ENCODE measurements at places on chromosomes 2 and 18.

GRCh38 chr2:158346032-158346431 lies 110.5 kb downstream of the CCDC148 start:
- DNase-seq = no peak

DNA sequence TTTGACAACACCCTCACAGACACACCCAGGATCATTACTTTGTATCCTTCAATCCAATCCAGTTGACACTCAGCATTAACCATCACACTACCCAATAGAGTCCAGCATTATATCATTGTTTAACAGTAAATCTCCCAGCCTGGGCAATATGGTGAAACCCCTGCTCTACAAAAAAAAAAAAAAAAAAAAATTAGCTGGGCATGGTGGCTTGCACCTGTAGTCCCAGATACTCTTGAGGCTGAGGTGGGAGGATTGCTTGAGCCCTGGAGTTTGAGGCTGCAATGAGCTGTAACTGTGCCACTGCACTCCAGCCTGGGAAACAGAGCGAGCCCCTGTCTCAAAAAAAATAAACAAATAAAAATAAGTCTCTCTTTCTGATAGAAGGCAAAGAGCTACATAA lies 304.0 kb downstream of the STK39 start:
- no peak for DNase-seq

DNA sequence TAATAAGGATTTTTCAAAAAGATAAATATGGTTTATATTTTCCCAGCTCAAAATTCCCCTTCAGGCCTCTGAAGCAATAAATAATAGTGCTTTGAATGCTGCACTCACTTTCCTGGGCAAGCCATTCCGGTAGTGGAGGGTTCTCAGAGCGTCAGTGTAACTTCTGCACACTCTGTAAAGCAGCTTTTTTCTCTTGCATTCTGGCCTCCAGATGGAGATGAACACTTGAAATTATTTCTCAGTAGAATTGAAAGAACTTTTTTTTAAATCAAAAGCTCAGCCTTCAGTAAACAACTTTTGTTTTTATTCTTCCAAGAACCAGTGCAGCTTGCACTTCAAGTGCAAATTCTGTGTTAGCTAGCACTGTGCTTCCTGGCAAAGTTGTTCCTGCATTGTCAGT lies 281.1 kb upstream of the RAB12 start:
- DNase-seq = no peak

DNA sequence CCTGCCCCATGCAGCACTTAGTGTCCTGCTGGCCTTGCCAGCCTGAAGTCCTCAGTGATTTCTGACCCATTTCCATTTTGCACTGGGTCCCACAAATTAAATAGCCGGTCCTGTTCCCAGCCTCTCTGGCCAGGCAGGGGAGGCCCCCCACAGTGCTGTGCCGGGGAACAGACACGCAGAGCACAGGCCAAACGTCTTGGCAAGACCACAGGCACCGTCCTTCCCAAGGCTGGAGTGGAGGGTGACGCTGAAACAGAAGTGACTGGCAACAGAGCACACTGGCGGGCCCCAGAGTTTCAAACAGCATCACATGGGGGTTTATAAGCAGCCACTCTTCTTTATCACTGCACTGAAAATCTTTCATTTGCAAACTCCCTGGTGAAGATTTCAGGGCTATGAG lies 52.2 kb downstream of the EDAR start:
- DNase-seq = no peak

GRCh38 chr18:54962919-54963645 lies 3.8 kb upstream of the CCDC68 start:
- DNase-seq = no peak

- DNase-seq = no peak
These were observed 29.8 kb downstream of the PXDN start for GRCh38 chr2:1714291-1715064.

DNA sequence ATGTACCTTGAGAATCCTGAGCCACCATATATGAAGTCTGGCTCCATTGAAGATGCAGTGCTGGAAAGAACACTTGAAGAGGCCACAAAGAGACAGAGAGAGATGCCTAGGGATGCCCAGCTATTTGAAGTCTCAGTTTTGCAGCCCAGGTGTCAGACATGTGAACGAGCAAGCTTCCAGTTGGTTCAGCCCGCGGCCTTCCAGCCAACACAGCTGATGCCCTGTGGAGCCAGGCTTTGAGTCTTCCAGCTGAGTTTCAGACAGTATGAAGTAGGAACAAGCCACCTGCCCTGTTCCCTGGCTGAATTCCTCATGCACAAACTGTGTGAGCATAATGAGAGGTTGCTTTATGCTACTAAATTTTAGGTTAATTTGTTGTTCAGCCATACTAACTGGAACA lies 108.8 kb downstream of the SPHKAP start:
- no peak for DNase-seq

GRCh38 chr18:58937071-58937886 lies 72.6 kb downstream of the ZNF532 start:
- no peak for DNase-seq

- no peak for DNase-seq
These were observed 18.3 kb downstream of the MAIP1 start for GRCh38 chr2:199973703-199974102.

GRCh38 chr18:33264566-33264965 lies 176.0 kb downstream of the CCDC178 start:
- no peak for DNase-seq

GRCh38 chr2:46716927-46717326 lies 198.7 kb downstream of the MCFD2 start:
- DNase-seq = no peak

DNA sequence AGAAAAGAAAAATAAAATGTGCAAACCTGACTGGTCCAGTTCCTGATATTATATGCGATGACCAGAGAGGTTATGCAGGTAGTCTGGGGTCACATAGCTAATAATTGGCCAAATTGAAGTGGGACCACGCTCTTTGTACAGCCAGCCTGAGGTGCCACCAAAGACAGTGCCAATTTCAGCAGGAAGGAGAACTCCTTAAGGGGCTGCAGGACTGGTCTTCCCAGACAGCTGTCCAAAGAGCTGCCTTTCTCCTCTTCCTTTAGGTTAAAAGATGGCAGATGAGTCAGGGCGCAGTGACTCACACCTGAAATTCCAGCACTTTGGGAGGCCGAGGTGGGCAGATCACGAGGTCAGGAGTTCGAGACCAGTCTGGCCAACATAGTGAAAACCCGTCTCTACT lies 95.5 kb downstream of the ACKR3 start:
- DNase-seq = no peak

- peak; percentile 59 for DNase-seq
These were observed 8.9 kb upstream of the LRRFIP1 start for GRCh38 chr2:237618449-237618848.

DNA sequence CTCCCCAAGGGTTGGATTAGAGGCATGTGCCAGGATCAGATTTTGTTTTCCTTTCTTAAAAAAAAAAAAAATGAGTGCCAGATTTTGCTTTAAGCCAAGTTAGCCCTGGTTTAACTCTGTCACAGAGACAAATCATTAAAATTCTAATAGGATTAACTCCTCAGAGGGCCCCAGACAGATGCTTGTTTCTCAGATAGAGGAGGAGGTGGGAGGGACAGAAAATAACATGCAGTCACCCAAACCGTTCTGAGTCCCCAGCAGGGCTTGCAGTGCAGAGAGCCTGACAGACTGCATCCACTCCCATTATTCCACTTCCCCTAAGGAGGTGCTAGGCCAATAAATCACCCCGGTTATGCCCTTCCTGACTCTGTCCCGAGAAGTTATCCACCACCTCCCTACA lies 6.3 kb upstream of the PROKR1 start:
- no peak for DNase-seq

GRCh38 chr18:68316636-68317035 lies 398.3 kb downstream of the TMX3 start:
- DNase-seq = peak; percentile 7

- no peak for DNase-seq
These were observed 434.5 kb upstream of the RAB12 start for GRCh38 chr18:8174771-8175170.

GRCh38 chr18:58544616-58545337 lies 84.1 kb downstream of the ALPK2 start:
- DNase-seq = no peak

DNA sequence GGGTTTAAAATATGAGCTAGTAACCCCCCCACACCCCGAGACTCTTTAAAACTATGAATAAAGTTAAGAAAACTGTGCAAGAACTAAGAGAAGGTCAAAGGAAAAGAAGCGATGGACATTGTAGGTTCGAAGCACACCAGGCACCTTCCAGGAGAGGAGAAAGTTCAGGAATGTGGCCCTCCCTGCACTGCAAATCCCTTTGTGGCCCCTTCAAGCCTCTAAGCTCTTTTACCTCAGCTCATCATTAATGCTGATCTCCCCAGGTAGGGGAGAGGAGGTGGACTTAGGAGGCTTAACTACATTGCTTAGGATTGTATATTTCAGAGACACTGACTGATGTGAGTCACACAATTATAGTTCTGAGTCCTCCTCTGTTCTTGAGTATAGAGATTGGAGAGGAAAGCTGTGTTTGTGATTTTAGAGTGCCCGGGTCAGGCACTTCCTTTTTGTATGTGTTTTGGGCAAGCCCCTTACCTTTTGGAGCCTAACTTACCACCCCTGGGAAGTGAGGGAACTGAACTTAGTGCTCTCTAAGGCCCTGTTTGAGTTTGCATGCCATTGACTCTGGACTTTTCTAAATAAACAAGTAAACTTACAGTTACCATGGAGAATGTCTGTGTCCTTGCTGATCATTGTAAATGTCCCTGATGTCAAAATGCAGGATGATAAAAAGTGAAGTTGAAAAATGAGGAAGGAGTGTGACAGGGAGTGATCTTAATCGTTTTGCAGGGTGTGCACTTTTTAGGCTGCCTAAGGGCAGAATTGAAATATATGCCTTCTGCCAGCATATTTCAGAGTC lies 140.8 kb upstream of the ZEB2 start:
- DNase-seq = no peak

DNA sequence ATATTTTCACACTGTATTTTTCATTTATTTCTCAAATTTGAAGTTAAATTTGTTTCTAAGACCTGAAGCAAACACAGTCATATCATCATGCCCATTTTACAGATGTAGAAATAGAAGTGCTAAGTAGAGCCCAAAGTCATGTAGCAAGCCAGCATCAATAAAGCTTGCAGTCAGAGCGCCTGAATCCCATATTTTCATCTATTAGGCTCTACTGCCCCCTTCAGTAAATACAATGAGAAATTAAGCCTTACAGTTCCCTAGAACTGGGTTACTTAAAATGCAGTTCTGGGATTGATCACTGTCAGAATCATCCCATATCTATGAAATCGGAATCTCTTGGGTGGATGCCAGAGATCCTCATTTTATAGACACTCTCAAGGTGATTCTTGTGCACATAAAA lies 419.9 kb downstream of the TGIF1 start:
- peak; percentile 12 for DNase-seq

- no peak for DNase-seq
These were observed 26.3 kb downstream of the ASAP2 start for GRCh38 chr2:9232886-9233285.

DNA sequence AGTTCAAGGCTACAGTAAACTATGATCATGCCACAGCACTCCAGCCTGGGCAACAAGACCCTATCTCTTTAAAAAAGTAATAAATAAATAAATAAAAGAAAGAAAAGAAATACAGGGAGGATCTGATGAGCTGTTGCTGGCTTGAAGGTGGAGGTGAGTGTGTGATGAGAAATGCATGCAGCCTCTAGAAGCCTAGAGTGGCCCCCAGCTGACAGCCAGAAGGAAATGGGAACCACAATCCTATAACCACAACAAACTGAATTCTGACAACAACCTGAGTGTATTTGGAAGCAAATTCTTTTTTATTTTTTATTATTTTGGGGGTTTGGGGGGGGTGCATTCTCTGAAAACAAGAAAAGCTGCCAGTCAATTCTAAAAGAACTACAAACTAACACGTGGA lies 14.6 kb downstream of the NOL10 start:
- DNase-seq = no peak

- no peak for DNase-seq
These were observed 95.4 kb downstream of the LAMA1 start for GRCh38 chr18:7021994-7022840.

DNA sequence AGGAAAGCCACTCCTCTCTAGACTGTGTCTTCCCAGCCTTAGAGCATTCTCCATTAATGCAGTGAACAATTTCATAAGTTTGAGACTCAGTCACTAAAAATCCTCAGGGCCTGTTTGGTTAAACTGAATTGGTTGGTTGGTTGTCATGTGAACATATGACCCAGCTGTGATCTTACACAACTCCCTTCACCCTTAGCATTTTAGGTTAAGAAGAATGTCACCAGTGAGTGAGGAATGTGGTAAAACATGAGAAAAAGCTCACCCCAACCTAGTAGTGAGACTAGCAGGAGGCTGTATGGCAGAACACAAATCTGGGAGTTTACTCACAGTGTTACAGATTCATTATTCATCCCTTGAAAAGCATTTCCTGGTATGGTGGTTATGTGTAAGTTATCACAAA lies 32.4 kb downstream of the LHCGR start:
- peak; percentile 46 for DNase-seq

DNA sequence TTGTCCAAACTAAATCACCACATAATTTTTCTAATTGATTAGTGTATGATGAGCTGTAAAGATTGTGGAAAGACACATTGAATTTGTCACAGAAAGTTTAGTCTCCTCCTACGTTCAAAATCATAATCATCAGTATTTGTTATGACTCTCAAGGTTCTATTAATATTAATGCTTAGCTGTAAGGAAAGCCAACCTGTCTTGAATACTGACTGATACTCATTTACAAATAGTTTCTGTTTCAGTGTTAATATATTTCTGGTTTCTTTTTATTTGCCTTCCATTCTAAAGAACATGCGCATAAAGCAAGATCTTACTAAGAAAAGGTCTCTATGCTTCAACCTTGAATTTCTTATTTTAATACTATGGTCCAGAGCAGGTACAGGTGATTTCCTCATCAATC lies 55.1 kb downstream of the CPS1 start:
- no peak for DNase-seq

- peak; percentile 40 for DNase-seq
These were observed 40.0 kb downstream of the DNMT3A start for GRCh38 chr2:25301453-25302352.

DNA sequence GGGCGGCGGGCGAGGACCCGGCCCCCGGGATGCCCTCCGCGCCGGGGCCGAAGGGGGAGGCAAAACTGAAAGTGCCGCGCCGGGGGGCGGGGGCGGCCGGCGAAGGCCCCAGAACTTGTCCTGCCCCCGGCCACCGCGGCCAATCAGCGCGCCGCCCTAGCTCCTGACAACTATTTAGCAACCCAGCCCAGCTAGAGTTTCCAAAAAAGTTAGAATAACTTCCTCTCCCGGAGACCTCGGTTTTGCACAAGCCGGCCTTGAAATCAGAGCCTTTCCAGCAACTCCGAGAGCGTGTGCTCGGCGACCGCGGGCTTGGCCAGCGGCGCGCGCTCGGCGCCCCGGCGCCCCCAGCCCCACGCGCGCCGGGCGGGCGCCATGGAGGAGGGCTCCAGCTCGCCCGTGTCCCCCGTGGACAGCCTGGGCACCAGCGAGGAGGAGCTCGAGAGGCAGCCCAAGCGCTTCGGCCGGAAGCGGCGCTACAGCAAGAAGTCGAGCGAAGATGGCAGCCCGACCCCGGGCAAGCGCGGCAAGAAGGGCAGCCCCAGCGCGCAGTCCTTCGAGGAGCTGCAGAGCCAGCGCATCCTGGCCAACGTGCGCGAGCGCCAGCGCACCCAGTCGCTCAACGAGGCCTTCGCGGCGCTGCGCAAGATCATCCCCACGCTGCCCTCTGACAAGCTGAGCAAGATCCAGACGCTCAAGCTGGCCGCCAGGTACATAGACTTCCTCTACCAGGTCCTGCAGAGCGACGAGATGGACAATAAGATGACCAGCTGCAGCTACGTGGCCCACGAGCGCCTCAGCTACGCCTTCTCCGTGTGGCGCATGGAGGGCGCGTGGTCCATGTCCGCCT lies at the start of gene TWIST2:
TWIST2 (plus strand) TSS at position 245 of the 850 bp plus-strand sequence; CDS start at position 376, 131 bp downstream.
- peak; percentile 86 for DNase-seq

- no peak for DNase-seq
These were observed 76.9 kb upstream of the GCFC2 start for GRCh38 chr2:75787532-75788132.

- DNase-seq = no peak
These were observed 87.0 kb upstream of the TMEM200C start for GRCh38 chr18:5982332-5982731.

Data from BJ (cell line).